Activated CD4-positive, alpha-beta T cell treated with anti-CD3 and anti-CD28 coated beads, Interleukin-2, Interleukin-6, amounts not matched to agents 100 ng/mL and 50 ng/mL, durations not matched to agents 16 hours and 8 hours (primary cell): ENCODE measurements at places on chromosomes 11 and 22.

GRCh38 chr11:47917599-47918369, 62.6 kb upstream of the PTPRJ start:
- DNase-seq: no peak

GRCh38 chr11:61076506-61077304, 25.6 kb upstream of the CD5 start:
- DNase-seq: no peak

DNA sequence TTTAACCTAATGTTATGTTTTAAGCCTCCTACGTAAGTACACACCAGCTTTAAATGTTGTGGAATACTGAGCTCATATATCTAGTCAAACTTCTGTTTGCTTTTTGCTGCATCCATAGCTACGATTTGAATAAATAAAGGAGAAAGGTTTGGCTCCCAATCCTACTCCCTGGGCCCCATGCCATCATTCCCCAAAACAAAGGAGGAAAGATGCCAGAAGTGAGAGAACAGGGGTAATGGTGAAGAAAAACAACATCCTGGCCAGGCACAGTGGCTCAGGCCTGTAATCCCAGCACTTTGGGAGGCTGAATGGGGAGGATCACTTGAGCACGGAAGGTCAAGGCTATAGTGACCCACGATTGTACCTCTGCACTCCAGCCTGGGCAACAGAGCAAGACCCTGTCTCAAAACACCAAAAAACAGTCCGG, 26.5 kb downstream of the SCGB1A1 start:
- no peak for DNase-seq

DNA sequence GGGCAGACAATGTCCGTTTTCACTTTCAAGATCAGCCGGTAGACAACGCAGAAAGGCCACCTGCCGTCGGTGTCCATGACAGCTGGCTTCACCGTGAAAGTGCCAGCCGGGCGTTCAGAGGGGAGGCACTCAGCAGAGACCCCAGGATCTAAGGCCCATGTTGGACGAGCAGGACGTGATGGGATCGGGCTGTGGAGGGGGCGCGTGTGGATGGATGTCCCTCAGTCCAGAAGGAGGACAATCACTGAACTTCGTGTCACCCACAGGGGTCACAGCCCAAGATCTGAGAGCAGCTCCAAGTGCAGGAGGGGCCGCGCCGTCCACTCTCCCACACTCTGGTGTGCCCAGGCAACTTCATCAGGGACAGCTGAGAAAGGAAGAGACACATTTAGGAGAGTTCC, 164.4 kb downstream of the BRD1 start:
- DNase-seq: no peak

- DNase-seq: no peak
These were observed 30.2 kb downstream of the USP47 start for GRCh38 chr11:11871991-11872401.

GRCh38 chr22:31977141-31977841, 33.0 kb downstream of the YWHAH start:
- DNase-seq: peak; percentile 85

DNA sequence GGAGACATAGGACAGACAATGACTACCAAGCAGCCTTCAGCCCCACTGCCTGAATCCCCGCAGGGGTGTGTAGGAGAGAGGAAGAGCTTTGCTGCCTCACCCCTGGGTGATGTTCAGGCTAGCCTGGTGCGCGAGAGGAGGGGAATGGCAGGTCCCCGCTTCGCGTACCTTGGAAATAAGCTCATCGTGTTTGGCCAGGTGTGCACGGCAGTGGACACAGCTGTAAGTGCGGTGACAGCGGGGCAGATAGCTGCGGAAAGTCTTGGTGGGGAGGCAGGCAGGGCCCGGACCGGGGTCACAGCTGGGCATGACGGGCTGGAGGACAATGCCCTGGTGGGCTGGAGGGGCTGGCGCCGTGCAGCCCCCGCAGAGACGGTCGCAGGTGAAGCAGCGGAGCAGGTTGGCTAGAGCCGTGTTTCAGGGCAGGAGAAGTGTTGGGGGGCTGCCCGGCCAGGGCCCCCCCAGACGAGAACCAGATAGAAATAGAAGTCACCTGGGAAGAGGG, 2.9 kb downstream of the YPEL4 start:
- DNase-seq: no peak

DNA sequence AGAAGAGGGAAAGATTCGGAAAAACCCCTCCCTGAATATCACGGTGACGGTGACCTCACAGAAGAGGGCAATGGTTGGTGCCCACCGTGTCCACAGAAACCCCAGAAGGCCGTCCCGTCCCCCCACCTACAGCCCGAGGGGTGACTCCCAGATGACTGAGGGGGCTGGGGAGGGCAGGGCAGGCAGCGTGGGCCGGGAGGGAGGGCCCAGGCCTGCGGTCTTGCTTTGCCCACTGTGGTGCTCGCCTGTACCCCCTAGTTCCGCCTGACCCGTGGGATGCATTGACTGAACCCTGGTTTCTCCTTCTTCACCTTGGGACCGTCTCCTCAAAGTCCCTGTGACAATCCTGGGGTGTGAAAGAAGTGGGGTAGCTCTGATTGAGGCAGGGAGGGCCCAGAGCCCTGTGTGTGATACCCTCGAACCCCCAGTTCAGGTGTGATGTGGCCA, 526.7 kb downstream of the BRD1 start:
- DNase-seq: no peak

GRCh38 chr11:93515441-93516025, 27.7 kb downstream of the SMCO4 start:
- no peak for DNase-seq

DNA sequence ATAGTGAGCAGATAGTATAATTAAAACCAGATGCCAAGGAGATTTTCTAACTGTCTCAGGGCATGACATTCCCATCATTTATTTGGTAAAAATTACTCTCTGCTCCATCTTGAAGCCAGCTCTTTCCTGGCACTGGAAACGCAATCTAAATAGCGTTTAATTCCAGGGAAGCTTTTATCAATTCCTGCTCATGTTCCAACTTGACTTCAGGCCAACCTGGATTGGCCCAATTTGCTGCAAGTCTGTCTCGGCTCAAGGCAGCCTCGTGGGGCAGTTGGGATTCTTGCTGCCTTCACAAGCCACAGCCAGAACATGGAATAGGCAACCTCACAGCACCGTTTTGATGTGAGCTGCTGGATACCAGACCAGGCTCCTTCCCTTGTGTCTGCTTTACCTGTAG, 1255.9 kb downstream of the TBC1D22A start:
- DNase-seq: no peak

GRCh38 chr11:47550288-47551047, 2.5 kb downstream of the CELF1 start:
- no peak for DNase-seq

DNA sequence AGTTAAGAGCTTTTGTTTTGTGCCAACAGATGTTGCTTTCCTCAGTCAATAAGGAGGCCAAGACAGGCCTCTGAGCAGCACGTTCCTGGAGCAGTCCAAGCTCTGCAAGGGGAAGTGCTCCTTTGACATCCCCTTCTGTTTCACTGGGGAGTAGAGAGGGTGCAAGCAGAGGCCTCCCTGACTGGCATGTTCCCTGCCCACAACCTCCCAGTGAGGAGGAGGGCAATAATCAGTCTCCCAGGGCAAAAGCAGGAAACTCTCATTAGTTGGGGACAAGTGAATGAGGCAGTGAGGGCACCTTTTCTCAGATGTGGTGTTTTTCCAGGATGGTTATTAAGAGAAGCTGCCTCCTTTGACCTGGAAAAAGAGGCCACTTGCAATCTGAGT, 79.5 kb upstream of the ZBED5 start:
- DNase-seq: no peak

GRCh38 chr11:125215976-125216375, 51.4 kb downstream of the PKNOX2 start:
- no peak for DNase-seq

DNA sequence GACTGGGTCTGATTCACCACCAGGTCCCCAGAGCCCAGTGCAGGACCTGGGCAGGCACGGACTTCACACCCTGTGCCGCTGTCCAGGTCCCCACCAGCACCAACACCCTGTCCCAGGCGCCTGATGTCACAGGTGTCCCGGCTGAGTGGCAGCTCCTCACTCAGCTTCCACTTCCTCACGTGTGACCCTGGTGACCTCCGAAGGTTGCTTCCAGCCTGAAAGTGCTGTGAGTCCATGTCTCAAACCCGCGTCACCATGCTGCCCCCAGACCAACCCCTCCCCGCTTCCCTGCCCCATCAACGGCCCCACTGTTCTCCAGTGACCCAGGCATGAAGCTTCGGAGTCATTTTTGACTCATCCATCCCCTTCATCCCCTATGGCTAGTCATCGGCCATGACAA, 25.7 kb upstream of the PICK1 start:
- DNase-seq: no peak

DNA sequence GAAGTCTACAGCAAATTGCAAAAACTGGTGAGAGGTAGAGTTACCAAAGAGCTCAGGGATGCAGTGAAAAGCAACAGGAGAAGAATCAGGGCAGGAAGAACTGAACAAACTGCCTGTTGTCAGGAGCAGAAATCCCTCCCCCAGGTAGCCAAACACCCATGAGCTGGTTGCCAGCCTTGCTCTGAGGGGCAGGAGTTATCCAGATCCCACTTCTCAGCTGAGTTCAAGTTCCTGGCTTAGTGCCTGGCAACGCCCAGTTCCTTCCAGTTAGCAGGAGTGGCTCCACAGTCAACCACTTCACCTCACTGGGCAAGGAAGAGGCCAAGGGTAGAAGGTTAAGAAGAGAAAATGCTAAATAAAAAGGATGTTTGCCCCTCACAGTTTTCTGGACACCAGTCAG, 1.9 kb upstream of the MPZL2 start:
- no peak for DNase-seq

DNA sequence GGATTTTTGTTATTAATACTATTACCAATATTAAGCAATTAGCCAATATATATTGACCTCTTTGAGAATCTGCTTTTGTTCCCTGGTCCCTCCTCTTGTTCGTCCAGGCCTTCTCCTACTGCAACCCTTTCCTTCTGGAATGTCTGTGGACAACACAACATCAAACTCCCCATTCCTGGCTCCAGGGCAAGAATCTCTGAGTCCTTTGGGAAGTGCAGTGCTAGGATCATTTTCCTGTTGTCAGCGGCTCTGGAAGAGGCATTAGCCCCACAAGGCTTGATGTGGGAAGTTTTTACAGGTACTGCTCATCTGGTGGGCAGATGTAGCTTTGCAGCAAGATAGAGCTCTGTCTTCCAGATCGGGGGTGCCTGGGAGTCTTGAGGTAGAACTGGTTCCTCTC, 74.3 kb downstream of the RPUSD4 start:
- no peak for DNase-seq

DNA sequence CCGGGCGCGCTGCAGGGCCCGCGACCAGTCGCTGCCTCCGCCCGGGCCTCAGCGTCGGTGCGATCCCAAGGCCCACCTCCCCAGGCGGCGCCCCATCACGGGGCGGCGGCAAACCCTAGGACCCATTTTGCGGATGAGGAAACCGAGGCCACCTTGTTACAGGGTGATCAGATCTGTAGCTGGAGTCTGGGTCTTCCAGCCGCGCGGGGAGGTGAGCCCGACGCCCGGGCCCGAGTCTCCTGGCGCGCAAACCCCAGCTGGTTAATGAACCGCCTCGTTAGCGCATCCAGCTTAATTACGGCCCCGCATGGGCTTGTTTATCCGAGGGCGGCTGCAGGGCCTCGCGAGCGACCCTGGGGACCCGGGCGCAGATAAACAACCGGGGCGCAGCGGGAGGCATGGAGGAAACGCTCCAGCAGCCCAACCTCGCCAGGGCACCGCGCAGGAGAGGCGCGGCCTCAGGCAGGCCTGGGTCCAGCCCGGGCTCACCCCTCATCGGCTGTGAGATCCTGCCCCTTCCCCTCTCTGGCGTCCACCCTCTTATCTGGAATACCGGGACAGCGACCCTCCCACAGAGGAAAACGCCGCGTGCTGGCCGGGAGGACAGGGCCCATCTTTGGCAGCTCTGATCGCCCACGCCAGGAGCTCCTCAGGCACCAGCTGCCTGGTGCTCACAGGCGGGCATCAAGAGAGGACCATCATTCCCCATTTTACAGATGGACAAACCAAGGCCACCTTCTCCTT, 14.7 kb downstream of the OTUB1 start:
- no peak for DNase-seq

DNA sequence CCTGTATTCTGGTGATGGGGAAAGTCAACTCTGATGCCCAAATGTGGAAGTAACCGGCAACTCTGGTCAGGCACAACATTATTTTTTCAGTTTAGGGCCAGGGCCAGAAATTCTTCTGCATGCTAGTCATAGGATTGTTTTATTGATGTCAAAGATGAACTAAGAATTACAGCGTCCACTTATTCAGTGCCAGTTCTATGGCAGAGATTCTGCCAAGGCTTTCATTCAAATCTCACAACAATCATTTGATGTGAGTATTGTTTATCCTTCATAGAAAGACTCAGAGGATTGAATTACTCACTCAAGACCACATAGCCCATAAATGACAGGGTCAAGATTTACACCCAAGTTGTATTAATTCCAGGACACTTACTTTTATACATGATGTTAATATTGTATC, 87.7 kb downstream of the TMPRSS5 start:
- DNase-seq: no peak

DNA sequence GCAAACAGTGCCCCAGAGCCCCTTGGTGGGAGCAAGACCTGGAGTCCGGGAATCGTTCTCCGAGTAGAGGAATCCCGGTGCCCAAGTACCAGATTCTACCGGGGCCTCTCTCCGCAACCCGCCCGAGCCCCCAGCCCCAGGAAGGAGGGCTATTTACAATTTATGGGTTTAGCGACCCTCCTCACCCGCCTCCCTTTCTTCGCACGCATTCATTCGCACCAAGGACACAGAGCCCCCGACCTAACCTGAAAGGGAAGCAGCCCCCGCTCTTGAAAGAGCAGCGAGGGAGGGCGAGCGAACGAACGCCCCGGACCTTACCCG, 628 bp downstream of the LRP4 start:
- no peak for DNase-seq

DNA sequence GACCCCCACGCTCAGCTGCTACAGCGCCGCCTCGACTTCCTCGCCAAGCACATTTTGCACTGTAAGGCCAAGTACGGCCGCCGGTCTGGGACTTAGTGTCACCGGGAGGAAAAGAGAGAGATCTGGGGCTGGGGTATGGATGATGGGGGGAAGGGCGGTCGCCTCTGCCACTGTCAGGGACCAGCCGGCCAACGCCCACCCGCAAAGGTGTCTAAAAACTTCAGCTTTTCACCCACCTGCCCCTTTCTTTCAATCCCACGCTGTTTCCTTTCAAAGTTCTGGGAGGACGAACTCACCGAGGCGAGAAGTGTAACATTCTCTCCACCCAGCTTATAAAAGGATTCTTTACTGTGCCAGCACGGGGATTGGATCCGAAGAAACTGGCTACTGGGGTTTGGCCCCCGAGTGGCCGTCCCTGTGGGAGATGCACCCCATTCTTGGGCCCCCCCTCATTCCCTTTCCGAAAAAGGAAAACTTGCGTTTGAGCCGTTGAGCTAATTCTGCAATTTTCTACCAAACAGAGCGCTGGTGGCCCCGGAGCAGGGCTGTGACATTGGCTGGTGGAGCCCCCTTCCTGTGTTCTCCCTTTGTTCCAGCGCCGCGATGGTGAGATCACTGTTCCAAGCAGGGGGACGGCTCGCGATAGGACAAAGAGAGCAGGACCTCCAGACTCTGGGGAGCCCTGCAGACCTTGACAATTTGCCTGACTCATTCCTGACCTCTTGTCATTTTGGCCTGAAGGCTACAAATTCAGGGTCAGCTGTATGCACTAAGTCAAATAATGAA, 1.8 kb downstream of the FJX1 start:
- DNase-seq: no peak

- DNase-seq: peak; percentile 47
These were observed at the start of gene BIK for GRCh38 chr22:43110444-43110926. Gene BIK, plus strand, starts transcription at chr22:43110750. Its CDS starts 13,273 bp downstream, at chr22:43124023.
